ENCODE measurements at places on chromosomes 12 and 14.
A peak's percentile ranks its signal among the peaks of the same experiment; 100 is the strongest.

DNA sequence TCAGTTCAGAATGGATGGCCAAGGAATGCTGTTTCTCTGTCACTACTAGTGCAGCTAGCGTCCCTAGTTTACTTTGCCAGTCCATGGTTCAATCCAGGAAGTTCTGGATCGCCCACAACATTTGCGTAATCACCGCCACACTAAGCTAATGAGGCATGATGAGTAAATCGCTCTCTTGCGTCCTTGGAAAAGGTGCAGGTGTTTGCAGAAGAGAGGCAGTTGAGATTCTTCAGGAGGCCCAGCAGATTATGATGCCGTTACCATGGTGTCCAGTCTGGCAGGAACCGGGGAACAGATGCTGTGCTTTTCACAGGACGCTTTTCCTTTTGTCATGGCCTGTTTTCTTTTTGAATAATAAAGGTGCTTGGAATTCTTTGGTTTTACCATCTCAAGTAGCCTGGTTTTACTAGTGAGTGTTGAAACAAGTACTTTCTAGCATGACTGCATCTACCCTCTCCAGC, 9.0 kb downstream of the TPH2 start:
- peak; percentile 31 for DNase-seq

- peak; percentile 86 for DNase-seq
Observed at GRCh38 chr12:24993793-24994192, 44.9 kb upstream of the BCAT1 start.

DNA sequence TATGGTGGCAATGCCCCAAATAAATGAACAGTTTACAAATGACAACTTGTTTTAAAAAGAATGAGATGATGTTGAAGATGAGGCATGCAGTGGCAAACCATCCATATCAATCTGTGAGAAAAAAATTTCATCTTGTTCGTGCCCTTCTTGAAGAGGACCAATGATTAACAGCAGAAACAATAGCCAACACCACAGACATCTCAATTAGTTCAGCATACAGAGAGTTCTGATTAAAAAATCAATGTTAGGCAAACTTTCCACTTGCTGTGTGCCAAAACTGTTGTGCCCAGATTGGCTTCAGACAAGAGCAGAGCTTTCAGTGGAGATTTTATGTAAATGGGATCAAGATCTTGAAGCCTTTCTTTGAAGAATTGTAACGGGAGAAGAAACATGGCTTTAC, 329.9 kb downstream of the BMP4 start:
- DNase-seq, result no peak

DNA sequence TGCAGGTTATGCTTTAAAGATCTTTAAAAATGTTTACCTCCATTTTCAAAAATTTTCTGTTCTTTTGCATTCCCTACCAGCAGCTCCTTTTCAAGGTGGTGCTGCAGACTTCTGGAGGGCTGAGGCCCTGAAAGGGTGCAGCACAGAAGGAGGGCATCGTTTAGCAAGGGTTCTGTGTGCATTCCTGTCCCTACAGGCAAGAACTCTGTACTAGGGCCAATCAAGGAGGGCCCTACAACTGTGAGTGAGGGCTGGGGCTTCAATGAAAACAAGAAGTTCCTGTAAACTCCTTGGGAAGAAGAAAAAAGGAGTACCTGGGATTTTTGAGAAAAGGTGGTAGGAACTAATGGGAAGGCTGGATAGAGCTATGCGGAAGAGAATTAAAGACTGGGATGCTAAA, 50.7 kb upstream of the CSRP2 start:
- no peak for DNase-seq

GRCh38 chr12:77687321-77687720, 143.4 kb upstream of the NAV3 start:
- DNase-seq, result no peak

DNA sequence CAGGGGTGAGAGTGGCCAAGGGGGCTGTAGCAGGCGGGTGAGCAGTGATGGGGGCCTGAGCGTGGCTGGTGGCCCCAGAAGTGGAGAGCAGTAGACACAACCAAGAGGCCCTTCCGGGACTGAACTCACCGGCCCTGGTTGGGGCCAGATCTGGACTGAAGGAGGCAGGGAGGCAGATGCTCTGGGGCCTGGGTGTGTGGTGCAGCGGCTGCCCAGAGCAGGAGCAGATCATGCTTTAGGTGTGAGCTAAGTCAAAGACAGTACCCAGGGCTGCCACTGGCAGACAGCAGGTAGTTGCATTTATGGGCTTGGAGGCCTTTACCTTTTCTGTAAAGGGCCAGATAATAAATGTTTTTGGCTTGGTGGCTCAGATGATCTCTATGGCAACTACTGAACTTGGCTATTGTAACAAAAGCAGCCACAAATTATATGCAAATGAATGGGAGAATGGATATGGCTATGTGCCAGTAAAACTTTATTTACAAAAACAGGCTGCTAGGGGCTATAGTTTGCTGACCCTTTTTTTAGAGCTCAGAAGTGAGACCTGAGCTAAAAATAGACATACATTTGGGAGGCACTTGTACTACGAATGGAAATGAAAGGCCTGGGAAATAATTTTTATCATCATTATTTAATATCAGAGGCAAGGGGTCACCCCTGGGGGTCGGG, 25.6 kb downstream of the SETD1B start:
- DNase-seq, result no peak

- DNase-seq, result no peak
Observed at GRCh38 chr12:9027161-9028059, 38.1 kb downstream of the KLRG1 start.

- no peak for DNase-seq
Observed at GRCh38 chr12:3791256-3791874, 38.5 kb upstream of the CRACR2A start.

- no peak for DNase-seq
Observed at GRCh38 chr12:98402091-98402490, 113.3 kb upstream of the TMPO start.

DNA sequence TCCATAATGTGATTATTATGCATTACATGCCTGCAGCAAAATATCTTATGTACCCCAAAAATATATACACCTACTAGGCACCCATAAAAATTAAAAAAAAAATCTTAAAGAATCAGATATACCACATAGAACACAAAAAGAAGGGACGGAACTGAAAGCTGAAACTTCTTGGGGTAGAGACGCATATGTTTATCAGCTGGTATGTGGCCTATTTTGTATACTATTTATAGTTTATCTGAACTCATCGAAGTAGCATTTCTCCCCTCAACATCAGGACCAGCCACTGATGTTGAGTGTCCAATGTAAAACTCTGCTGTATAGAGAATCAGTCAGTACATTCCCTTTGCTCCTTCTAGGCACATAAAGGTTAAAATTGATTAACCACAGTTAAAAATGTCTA, 22.9 kb upstream of the SOS2 start:
- DNase-seq, result no peak

- DNase-seq, result no peak
Observed at GRCh38 chr12:76135456-76135855, 51.0 kb upstream of the NAP1L1 start.

- DNase-seq, result peak; percentile 12
Observed at GRCh38 chr12:107929436-107929835, 154.9 kb downstream of the ASCL4 start.

DNA sequence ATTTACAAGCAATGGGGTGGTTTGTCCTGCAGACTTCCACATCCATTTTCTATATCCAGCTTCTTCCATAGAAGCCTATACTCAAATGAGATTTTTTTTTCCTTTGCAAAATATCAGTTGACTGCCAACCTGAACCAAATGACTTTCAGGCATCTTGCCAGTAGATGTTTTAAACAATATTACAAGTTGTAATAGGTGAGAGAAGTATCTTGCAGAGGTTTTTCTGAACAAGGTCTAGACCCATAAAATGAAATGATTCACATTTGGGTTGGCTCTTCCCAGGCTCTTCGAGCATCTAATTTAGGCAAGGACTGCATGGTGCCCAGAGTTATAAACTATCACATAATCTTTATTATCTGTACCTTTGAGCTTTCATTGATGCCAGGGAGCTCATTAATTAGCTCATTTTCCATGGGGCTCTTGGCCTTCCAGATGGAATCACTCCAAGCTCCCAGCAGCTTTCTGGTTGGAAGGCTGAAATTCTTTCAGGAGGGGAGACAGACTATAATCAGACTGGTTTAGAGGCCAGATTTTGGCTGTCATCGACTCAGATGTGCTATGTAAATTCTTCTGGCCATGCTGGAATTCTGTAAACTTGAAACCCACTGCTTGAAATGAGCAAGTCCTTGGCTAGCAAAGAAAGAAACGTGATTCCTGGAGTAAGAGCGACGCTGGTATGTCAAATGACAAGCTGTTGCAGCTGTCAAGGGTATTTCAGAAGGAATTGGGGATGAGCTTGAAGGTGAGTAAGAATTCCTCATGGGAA, 32.2 kb upstream of the DICER1 start:
- peak; percentile 92 for DNase-seq

Measured in NCI-H1694 treated with DMSO at 0.1 percent for 48 hours (cell line).